ENCODE measurements at places on chromosomes 5 and 9.

DNA sequence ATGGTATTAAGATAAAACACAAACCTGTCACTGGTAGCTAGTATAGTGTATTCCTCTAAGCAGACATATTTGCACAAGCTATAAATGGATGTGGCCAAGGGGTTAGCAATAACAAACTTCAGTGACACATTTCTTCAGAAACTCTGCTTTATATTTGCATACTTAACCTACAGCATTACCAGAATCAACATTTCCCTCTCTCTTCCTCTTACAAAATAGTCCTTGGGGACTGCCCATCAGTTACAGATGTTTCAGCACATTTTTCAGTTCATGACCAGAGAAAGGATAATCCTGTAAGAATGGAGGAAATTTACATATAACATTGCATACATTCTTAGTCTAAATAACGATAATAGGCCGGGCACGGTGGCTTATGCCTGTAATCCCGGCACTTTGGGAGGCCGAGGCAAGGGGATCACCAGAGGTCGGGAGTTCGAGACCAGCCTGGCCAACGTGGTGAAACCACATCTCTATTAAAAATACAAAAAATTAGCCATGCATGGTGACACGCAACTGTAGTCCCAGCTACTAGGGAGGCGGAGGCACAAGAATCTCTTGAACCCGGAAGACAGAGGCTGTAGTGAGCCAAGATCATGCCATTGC, 25.3 kb upstream of the SLC1A1 start:
- no peak for DNase-seq

GRCh38 chr5:88734983-88735382, 148.0 kb downstream of the MEF2C start:
- no peak for DNase-seq

DNA sequence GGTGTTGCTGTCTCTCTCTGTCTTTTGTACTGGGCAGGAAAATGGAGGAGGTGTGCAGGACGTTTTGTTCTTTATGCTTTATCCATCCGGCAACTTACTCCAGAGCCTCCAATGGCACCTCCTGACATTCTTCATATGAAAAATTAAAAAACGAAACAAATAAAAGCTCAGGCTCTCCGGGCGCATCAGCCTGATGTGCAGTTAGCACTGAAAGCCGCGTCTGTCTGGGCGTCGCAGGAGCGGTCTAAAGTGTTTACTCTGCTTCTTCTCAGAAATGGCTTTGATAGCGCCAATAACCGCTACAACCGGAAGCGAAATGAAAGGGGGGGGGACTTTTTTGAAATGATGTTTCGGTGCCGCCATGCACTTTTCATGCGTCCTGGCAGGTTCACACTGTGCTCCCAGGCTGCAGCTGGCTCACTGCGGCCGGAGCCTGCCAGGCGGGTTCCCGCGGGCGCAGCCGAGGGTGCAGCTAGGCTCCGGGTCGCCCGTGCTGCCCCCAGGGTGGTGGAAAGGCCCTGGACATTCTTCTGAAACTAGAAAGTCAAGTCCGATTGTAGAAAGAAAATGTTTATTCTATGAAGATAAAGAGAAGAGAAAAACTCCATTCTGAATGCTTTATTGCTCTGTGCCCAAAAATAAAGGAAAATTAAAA, 407.7 kb upstream of the IRX1 start:
- no peak for DNase-seq

DNA sequence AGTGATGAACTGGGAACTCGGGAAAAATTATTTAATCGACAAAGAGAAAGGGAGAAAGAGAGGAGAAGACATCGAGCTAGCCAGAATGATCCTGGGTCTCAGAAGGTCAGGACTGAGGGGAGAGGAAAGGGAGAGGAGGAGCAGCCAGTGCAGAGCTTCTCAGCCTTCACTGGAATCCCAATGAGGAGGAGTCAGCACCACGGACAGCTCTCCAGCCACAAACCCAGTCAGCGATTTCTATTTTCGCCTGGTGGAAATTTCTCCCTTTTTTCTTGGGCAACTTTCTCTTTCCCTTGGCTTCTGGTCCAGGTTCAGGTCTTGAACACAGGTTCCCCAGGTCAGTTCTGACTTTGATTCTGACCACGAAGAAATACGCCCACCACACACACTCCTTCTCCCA, 1.6 kb upstream of the BRINP1 start:
- no peak for DNase-seq

GRCh38 chr5:127079994-127080491, 6.7 kb upstream of the C5orf63 start:
- no peak for DNase-seq

GRCh38 chr9:81791076-81791475, 101.7 kb upstream of the TLE1 start:
- DNase-seq = no peak

DNA sequence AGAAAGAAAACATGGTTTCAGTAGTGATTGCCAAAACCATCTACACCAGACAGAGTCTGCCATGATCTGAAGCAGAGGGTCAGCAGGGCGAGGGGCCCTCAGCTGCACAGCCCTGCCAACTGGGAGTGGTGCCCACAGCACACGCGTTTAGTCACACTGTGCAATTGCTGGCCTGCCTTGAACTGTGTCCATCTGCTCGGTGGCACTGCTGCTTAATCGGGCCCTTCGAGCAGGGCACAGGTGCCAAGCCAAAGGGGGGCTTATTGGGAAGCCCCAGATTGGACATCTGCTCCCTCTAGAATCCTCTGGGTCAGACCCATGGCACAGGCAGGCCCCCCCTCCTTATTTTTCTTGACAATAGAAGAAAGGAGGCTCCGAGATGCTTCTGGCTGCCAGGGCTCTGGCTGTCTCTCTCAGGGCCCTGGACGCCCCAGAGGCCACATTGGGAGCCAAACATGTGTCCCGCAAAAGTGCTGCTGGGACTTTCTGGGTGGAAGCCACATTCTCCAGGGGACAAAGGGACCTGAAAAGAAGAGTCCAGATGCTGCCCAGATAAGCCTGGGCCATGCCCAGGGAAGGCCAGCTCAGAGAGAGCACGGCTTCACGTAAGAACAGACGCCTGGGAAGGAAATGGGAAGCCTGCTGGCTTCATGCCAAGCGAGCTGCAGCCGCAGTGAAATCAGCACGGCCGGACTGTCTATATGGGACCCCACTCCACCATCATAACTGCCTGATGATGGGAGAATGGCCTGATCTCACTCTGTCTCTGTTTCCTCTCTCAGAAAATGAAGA, 349.2 kb downstream of the GADD45G start:
- no peak for DNase-seq

DNA sequence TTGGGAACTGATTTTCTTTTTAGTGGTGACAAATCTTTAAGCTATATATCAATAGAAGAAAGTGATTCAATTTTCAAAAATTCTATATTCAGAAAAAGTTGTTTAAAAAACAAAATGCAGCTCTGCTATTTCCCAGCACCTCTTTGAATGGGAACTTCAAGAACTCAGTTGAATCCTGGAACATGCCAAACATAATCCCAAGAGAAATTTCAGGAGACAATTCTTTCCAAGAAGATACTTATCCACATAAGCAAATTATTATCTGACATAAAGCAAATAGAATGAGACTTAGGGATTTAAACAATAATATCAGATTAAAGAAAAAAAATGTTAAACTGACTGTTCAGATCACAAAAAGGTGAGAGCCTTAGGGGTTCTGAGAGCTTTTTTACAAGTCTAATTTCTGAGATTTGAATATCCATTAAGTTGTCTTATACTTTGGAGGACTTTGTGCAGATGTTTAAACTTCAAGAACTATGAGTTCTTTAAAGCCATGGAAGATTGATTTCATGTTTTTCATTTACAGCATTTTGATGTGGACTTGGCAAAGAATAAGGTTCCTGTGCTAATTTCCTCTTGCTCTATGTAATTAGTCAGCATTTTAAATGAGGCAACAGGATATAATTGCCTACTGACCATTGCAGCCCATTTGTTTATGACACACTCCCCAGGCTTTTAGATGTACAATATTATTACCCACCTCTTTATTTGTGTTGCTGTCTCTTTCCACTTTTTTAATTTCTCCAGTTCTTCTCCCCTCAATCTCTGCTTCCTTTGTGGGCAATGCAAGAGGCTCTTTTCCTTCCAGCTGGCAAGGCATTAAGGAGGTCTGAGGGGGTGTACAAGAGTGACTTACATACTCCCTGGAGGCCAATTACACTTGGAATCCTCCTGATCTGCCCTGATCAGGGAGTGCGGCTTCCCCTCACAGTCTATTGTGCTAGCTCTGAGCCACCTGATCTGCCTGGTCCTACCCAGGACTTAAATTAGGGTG, 419.1 kb downstream of the NR2F1-AS1 start:
- DNase-seq = no peak

DNA sequence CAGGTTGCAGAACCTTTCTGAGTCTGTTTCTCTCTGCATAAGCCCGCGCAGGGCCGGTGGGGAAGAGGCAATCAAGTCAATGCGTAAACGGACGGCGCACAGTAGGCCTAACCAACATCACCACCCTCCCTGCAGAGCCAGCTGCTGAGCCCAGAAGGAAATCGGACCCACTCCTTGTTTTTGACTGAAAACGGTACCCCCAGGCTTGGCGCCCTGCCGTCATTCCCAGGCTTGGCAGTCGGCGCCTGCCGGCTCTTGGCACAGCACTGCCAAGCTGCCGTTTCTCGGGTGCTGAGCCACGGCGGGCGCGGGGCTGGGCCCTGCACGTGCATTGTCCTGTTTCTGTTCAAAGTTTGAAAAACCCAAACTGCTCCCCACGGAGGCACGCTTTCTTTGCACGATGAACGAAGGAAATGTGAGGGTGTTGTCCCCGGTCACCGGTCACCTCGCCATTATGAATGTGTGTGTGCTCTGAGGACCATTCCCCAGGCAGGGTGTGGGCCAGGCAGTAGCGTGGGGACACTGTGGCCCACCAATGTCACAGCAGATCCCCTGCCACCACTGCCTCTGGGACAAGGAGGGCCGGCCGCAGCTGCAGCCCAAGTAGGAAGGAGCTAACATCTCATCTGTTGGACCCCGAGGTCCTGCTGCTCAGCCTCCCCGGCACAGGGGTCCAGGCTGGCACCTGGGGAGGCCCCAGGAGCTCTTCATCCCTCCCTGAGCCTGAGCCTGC, 20.1 kb downstream of the FIBCD1 start:
- DNase-seq = no peak

GRCh38 chr9:16143310-16143709, 590.5 kb downstream of the CCDC171 start:
- no peak for DNase-seq

GRCh38 chr9:68852941-68853340, 147.9 kb downstream of the PIP5K1B start:
- no peak for DNase-seq

DNA sequence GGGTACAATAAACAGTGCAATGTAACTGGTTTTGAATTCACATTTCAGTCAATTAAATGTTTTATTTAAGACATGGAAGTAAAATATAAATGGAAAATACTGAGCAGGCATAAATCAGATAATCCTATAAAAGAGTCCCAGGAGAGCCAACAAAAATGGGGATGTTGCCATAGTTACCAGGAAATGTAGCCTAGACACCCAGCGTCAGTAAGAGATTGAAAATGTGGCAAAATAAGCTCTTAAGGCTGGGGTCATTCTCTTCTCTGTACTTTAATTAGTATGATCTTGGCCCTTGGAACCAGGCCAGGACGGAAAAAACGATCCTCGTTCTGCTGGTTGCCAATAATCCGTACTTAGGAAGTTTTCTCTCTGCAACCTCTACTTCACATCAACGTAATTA, 18.9 kb upstream of the RASEF start:
- no peak for DNase-seq

GRCh38 chr5:77970891-77971290, 194.8 kb upstream of the TBCA start:
- DNase-seq = no peak

GRCh38 chr5:39080597-39081204, 6.5 kb upstream of the RICTOR start:
- no peak for DNase-seq

DNA sequence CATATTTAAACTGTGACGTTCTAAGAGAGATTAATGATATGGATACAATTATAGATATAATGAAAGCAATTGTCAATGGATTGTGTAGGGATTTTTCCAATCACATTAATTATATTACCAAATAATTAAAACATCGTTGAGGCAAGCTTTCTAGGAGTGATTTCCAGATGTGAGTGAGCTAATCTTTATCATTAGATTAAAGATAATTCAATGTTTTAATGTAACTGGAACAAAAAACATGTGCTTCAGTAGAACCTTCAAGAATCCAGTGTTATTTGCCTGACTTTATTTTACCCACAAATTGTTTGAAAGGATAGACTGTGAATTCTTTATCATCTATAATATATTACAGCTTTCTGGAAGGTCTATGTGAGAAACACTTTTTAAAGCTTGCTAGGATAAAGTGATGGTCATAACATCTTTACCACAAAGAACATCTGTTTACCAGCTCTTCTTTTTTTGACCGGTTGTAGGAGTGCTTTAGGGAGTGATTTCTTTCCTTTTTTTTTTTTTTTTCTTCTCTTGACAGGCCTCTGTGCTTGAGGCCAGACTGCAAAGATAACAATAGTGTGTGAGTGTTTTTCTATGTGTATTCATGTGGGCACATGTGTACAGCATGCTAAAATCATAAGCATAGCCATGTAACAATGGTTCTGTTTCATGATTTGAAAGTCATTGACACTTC, 35.0 kb downstream of the SNCAIP start:
- no peak for DNase-seq

- DNase-seq = no peak
These were observed 116.0 kb upstream of the LPCAT1 start for GRCh38 chr5:1639757-1640156.

DNA sequence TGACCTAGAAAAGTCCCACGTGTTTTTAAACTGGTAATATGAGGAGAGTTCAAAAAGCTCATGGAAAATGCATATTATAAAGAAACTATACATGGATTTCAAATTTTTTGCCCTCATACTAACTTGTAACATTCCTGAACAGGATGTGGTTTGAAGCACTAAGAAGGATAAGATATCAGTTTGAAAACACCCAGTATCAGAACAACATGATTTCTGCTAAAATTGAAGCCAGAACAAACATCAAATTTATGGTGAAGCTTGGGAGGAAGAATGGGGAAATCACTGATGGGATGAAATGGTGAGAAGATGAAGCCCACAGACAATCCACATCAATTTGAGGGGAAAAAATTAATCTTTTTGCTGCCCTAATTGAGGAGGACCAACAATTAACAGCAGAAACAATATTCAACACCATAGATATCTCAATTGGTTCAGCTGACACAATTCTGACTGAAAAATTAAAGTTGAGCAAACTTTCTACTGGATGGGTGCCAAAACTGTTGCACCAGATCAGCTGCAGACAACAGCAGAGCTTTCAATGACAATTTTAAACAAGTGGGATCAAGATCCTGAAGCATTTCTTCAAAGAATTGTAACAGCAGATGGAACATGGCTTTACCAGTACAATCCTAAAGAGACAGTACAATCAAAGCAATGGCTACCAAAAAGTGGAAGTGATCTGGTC, 113.2 kb upstream of the SNX2 start:
- DNase-seq = no peak

- no peak for DNase-seq
These were observed 20.0 kb downstream of the SLC30A5 start for GRCh38 chr5:69113851-69114250.

GRCh38 chr5:57448751-57449150, 33.9 kb downstream of the ACTBL2 start:
- DNase-seq = no peak

- no peak for DNase-seq
These were observed 433.6 kb downstream of the PIK3R1 start for GRCh38 chr5:68648944-68649857.

Data from SIG-M5 (cell line).